ENCODE measurements at places on chromosomes 5 and 9.

GRCh38 chr5:173202266-173202875 is 32.6 kb downstream of the NKX2-5 start:
- H3K27ac ChIP-seq: peak overlapping the region; percentile 80
- DNase-seq: no peak
- peaks cover 12% of the 10 kb centered on the region for H3K27me3 ChIP-seq
- H3K36me3 ChIP-seq: peaks cover 3% of the 10 kb centered on the region
- peaks cover 24% of the 10 kb centered on the region for H3K4me1 ChIP-seq

GRCh38 chr5:153632748-153633290 is 142.3 kb downstream of the GRIA1 start:
- DNase-seq: no peak
- H3K36me3 ChIP-seq: no peaks in the 10 kb centered on the region
- H3K4me3 ChIP-seq: no peak overlapping the region
- H3K27ac ChIP-seq: no peak overlapping the region

DNA sequence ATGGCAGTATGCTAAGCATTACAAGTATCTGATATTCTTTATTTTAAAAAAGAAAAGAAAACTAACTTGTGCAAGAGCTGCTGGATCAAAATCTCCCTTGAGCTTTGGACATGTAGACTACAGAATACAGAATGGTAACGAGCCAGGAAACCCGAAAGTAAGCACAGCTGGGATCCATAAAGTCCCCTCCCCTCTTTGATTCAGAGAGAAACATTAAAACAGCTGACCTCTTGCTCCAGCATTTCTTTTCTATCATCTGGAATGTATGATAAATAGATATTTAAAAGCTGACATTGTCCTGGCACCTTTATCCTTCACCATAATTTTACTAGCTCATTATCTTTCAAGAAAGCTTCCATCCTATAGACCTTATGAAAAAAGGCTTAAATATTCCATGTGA is 28.2 kb upstream of the LPAR1 start:
- DNase-seq: no peak
- H3K27me3 ChIP-seq: no peaks in the 10 kb centered on the region
- H3K4me3 ChIP-seq: no peak overlapping the region
- H3K4me1 ChIP-seq: peaks cover 31% of the 10 kb centered on the region
- no peaks in the 10 kb centered on the region for H3K36me3 ChIP-seq

- no peaks in the 10 kb centered on the region for H3K4me1 ChIP-seq
- no peak within 1 kb of the TSS for H3K27ac ChIP-seq
- no peak for DNase-seq
- no peaks in the 10 kb centered on the region for H3K27me3 ChIP-seq
- H3K36me3 ChIP-seq: no peaks in the 10 kb centered on the region
Observed at GRCh38 chr5:141369994-141370848, at the start of gene PCDHGB3. Gene PCDHGB3 (plus strand): TSS chr5:141370242. CDS start chr5:141370395, 153 bp downstream.

GRCh38 chr5:132456987-132457361 is 33.6 kb downstream of the IRF1 start:
- H3K27ac ChIP-seq: peak overlapping the region; percentile 98
- no peaks in the 10 kb centered on the region for H3K27me3 ChIP-seq

All from osteocyte (in vitro differentiated cells).